ENCODE measurements at places on chromosomes 7 and 10.

- H3K27ac ChIP-seq, result peak overlapping the region; percentile 79
- no peaks in the 10 kb centered on the region for H3K36me3 ChIP-seq
- no peak overlapping the region for H3K4me3 ChIP-seq
- no peaks in the 10 kb centered on the region for H3K27me3 ChIP-seq
- peaks cover 31% of the 10 kb centered on the region for H3K4me1 ChIP-seq
- DNase-seq, result peak; percentile 91
These were observed 327.0 kb downstream of the RNLS start for GRCh38 chr10:88256013-88256680.

DNA sequence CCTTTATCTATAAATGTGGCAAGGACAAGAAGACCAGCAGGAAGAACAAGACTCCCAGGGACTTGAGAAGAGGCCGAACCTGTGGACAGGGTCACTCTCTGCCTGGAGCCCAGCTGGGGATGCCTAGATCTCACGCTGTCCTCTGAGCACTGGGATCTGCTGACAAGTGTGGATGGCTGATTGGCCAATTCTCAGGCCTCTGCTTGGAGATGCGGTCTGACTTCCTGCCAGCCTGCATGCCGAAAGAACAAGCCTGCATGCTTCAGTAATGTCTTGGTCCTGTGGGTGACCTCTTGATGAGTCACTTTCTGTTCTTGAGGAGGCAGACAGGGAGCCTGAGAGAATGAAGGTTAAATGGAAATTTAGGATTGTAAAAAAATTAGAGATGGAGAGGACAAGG is 84.7 kb downstream of the TMEM178B start:
- no peaks in the 10 kb centered on the region for H3K27me3 ChIP-seq
- H3K27ac ChIP-seq, result no peak overlapping the region
- no peak overlapping the region for H3K4me3 ChIP-seq
- no peaks in the 10 kb centered on the region for H3K4me1 ChIP-seq
- DNase-seq, result peak; percentile 62

DNA sequence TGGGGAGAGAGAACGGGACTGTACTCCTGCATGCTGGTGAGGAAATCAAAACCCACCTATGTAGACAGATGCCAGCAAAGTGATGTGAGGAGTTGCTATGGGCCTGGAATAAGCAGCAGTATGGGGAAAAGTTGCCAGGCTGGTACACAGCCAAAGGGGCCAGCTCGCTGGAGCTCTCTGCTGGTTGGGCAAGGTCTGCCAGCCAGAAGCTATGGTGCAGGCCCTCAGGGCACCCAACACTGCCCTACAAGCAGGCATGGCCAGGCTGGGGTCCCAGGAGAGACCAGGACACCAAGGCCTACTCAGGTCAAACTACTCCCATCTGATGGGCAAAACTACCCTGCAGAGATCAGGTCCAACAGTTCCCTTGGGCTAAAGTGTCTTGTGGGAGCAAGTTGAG is 916.6 kb downstream of the IPMK start:
- no peak for DNase-seq
- H3K36me3 ChIP-seq, result no peaks in the 10 kb centered on the region
- H3K27me3 ChIP-seq, result no peaks in the 10 kb centered on the region

DNA sequence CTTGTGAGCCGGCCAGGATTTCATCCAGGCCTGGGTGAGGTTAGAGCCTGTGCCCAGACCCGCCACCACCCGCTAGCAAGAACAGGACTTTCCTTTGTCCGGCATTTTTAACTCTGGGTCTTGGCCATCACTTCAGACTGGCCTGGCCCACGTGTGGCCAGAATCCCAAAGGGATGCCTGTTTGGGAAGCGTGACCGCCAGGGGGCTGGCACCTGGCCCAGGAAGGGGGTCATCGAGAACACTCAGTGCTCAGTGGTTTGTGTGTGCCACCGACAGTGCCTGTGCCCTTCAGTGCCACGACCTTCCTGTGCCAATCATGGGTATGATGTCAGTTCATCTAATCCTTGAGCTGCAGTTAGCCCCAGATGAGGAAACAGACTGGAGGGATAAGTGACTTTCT is 85.0 kb downstream of the ZMIZ1 start:
- no peaks in the 10 kb centered on the region for H3K27me3 ChIP-seq
- peaks cover 98% of the 10 kb centered on the region for H3K4me1 ChIP-seq
- no peaks in the 10 kb centered on the region for H3K36me3 ChIP-seq
- H3K27ac ChIP-seq, result peak overlapping the region; percentile 88

GRCh38 chr7:123275036-123275753 is 75.4 kb upstream of the SLC13A1 start:
- H3K4me3 ChIP-seq, result no peak overlapping the region
- DNase-seq, result no peak
- H3K27me3 ChIP-seq, result no peaks in the 10 kb centered on the region

Data from vagina (tissue), 2 donors.